ENCODE measurements at places on chromosomes 2 and 18.
A peak's percentile ranks its signal among the peaks of the same experiment; 100 is the strongest.

- no peak for DNase-seq
Observed at GRCh38 chr2:172943539-172943938, 132.1 kb upstream of the MAP3K20 start.

- DNase-seq: no peak
Observed at GRCh38 chr2:74515271-74515980, 1.2 kb downstream of the TLX2 start.

- DNase-seq: no peak
Observed at GRCh38 chr2:190478572-190479195, 55.8 kb downstream of the NEMP2 start.

- DNase-seq: no peak
Observed at GRCh38 chr2:96798733-96799622, 17.1 kb upstream of the CNNM3 start.

- DNase-seq: peak; percentile 21
Observed at GRCh38 chr2:237752761-237753165, 45.8 kb upstream of the RBM44 start.

DNA sequence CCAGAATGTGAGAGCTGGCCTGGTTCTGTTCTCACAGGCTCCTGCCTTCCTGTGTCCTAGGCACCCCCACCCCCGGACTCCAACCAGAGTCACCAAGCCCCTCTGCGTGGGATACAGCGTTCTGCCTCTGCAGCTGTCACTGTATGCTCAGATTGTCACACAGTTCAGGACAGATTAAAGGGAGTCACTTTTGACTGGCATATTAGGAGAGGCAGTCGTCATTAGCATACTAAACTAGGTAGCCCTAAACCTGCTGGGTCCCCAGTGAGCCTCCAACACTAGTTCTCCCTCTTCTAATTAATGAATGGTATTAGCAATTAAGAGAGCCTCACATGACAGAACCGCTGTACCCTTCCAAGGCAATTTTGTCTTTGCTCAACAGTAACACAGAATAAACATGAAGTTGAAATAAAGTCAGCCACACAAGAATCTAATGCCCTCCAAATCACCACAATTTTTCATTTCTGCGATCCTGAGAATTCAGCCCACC is 340.2 kb downstream of the CMPK2 start:
- no peak for DNase-seq

DNA sequence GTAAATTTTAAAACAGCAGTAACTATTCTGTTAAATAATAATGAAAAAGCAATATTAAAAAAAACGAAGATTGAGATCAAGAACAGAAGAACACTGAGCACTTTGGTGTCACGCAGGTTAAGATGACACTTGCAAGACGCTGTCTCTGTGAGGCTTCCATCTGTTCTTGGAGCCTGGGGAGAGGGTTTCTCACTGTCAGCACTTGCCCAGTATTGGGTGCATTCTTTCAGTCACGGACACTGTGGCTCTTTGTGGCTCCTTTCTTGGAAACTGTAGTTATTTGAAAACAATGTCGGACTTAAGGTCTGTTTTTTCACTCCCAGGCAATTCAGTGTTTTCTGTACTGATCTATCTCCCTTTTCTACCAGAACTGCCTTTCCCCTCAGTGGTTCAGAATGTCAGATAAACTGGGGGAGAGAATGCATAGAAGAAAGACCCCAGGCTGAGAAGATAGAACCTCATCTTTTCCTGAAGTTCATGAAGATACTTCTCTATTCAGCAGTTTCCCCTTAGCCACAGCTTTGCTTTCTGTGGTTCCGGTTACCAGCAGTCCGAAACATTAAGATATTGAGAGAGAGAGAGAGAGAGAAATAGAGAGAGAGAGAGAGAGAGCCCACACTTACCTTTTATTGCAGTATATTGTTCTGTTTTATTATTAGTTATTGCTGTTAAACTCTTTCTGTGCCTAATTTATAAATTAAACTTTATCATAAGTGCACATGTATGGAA is 283.3 kb downstream of the DCDC2C start:
- DNase-seq: no peak

GRCh38 chr18:76805221-76805620 is 17.1 kb upstream of the ZNF236 start:
- DNase-seq: no peak

GRCh38 chr2:18932853-18933252 is 343.5 kb upstream of the NT5C1B start:
- DNase-seq: no peak

- DNase-seq: no peak
Observed at GRCh38 chr2:44212302-44212701, 43.6 kb downstream of the PPM1B start.

DNA sequence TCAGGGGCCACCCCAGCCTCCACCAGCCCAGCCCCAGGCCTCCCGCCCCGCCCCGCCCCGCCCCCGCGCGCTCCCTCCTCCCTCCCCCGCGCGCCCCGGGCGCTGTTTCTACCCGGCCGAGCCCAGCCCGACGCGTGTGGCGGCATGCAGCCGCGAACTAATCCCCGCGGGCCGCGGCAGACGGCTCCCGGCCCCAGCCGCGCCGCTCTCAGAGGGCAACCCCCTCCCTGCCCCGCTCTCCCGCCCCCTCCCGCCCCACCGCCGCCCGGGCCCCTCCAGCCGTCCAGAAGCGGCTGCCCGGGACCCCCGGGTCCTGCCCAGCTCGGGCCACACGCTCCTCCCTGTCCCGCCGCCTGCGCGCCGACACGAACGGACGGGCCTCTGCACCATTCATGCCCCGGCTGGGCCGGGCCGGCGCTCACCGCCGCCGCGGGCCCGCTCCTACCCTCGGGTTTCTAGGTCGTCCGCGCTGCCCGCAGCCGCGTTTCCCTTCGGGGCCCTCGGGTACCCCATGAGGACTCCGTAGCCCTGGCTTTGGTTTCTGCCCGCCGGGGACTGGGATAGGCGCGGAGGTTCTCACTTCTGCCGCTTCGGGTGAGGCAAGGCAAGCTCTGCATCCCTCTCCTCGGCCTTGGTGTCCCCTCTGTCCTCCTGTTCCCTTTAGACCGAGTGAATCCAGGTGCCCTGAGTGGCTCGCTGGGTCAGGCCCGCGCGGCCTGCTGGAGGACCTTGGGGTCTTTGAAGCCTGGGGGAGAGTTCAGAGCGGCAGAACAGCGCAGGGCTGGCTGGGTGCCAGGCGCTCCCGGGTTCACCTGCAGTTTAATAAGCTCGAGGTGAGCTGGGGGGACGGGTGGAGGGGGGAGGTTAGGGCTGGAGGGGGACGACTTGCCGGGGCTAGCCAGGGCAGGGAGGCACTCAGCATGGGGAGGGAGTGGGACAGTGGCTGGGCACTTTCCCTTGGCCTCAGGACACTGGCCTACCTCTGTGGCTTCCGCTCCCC is 3.1 kb downstream of the WNT10A start:
- DNase-seq: no peak

GRCh38 chr2:200534572-200534971 is 8.6 kb downstream of the SGO2 start:
- no peak for DNase-seq

GRCh38 chr2:156466739-156467405 is 30.7 kb downstream of the GPD2 start:
- no peak for DNase-seq

GRCh38 chr2:205411558-205411957 is 270.7 kb upstream of the NRP2 start:
- DNase-seq: no peak

DNA sequence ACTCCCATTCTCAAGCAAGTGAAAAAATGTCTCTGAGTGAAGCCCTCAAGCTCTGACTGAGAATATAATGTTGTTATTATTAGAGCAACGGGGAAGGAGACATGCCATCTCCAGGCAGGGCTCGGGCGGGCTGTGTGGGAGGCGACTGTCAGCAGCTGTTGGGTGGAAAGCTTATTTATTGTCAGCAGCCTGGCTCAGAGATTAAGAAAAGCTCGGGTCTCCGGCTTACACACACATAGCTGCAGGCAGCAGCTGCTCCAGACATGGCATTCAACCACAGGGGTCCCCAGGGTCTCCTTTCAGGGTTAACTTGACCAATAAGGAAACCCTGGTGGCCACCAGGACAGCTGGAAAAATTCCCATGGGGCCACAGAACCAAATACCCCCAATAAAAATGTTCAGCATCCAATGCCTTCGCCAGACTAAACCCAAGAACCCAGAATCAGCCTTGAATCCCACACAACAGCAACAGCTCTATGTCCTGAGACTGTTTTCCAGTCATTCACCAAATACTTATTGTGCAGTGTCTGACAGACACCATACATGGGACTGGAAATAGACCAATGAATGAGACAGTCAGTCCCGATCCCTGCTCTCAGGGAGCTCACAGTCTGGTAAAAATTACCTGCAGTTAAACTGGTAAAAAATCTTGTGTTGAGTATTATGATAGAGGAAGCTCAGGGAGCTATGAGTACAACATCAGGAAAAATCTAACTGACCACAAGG is 70.5 kb upstream of the RTN4 start:
- no peak for DNase-seq

GRCh38 chr2:172905937-172906811 is 169.5 kb upstream of the MAP3K20 start:
- DNase-seq: no peak
